Jurkat, Clone E6-1 (cell line): ENCODE measurements at places on chromosomes 2 and 18.

DNA sequence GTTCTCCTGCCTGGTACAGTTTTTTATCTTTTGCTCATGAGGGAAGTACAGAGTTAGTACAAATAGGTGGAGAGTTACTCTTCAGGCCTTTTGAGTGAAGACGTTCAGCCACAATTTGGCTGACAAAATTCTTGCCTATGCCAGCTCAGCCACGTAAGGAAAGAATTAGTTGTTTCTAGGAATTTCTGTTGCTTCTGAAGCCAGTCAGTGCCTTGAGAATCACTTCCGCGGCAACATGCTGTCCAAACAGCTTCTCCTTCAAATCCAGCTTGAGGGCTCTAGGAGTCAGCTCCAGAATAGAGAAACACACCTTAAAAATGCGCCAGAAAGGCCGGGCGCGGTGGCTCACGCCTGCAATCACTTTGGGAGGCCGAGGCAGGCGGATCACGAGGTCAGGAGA is 27.5 kb downstream of the M1AP start:
- DNase-seq, result no peak

DNA sequence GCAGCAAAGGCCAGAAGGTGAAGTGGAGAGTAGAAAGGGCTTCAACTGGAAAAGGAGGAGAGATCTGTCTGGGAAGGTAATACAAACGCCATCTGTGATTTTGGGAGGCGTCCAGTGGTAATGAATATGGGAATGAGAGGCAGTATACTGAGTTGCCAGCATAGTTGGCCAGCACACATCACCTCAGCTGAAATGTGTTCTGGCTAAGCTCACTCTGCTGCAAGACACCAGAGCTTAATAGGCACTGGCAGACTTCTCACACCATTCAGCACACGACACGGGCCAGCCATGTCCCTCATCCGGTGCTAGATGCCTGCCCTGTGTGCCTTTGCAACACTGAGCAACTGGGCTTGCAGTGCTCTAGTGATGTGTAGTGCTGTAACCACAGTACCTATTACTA is 277.1 kb downstream of the PIEZO2 start:
- DNase-seq, result no peak

DNA sequence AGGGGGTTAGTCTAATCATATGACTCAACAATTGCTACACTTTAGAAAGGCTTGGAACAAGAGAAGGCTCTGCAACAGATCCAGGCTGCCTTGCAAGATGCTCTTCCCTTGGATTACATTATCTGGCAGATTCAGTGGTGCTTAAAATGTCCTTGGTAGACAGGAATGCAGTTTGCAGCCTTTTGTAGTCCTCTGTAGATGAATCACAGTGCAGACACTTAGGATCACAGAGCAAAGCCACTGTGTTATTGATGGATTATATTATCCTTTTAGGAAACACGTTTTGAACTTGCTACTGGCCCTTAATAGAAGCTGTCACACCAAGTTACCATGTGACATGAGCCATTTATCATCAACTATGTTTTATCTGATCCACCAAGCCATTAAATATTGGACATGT is 152.2 kb downstream of the CBLN2 start:
- DNase-seq, result no peak

DNA sequence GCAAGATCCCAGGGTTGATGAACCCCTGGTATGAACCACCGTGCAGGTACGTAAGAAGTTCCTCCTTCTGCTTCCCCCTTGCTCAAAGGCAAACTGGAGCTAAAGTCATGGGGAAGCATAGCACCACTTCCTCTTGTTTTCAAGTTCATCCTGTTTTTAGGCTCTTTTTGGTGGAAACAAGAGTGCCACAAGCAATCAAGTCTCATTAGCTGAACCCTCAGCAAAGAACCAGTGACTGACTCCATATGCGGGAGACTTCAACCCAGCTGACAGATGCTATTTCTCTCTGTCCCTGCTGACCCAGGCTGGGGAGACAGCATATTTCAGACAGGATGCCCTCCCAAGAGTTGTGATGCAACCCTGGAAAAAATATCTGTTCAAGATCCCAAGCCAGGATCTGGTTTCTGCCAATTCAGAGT is 47.7 kb downstream of the BCL2 start:
- DNase-seq, result no peak

DNA sequence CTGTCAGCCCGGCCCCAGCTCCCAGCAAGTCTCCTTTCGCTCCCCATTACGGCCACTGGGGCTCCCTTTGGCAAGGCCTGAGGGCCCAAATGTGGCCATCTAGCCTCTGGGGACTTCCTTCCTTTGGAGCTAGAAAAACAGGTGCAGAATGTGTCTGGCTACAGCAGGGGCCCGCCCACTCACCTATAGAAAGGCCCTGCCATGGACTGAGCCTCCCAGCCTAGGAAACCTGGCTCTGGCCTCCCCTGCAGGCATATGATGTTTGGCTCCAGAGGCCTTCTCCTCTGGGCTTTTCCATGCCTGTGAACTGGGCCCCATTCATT is 55.3 kb upstream of the ALPP start:
- DNase-seq, result no peak

DNA sequence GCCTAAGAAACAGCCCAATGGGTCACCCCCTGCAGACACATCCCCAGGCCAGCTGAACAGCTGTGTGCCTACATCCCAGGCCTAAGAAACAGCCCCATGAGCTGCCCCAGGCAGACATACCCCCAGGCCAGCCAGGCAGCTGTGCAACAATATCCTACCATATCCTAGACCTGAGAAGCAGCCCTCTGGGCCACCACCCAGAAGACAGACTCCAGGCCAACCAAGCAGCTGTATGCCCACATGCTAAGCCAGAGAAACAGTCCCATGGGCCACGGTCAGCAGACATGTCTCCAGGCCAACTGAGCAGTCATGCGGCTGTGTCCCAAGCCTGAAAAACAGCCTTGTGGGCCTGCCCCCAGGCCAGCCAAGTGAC is 205.5 kb downstream of the ATAD2B start:
- no peak for DNase-seq

DNA sequence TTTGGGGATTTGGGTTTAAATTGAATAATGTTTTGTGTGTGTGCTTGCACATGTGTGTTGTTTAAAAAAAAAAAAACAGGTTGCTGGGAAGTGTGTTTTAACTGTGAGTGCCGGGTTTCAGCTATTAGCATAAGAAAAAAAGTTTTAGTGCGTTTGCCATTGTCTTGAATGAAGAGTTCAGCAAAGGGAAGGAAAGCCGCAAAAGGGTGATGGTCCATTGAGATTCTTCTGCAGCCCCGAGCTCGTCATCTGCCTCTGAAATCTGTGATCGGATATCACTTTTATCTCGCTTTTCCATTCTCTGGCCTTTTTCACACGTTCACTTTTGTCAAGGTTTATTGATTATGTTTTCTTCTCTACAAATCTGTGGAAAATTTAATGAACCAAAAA is 4.7 kb downstream of the GLI2 start:
- DNase-seq, result no peak

- DNase-seq, result no peak
Observed at GRCh38 chr2:20584399-20585358, 66.2 kb downstream of the HS1BP3 start.

- no peak for DNase-seq
Observed at GRCh38 chr18:58128381-58129374, 84.7 kb downstream of the NEDD4L start.

DNA sequence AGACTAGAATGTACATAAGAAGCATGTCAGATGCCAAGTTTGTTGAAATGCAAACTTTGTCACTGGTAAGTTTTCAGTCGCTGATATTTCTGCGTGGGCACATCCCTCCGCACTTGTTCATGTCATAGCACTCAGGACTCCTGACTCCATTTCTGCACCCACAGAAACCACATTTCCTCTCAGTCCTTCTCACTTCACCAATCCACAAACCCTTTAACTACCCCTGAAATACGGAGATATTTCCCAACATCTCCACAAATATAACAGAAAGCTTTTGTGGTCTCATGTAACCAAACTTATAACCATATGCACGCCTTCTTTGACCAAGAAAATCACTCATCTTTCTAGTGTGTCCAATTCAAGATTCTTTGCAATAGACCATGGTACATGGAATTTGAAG is 276.9 kb upstream of the ERBB4 start:
- DNase-seq, result peak; percentile 93

GRCh38 chr2:26720322-26721114 is 28.0 kb downstream of the KCNK3 start:
- no peak for DNase-seq

- DNase-seq, result no peak
Observed at GRCh38 chr2:2848621-2849333, 517.7 kb upstream of the MYT1L start.

DNA sequence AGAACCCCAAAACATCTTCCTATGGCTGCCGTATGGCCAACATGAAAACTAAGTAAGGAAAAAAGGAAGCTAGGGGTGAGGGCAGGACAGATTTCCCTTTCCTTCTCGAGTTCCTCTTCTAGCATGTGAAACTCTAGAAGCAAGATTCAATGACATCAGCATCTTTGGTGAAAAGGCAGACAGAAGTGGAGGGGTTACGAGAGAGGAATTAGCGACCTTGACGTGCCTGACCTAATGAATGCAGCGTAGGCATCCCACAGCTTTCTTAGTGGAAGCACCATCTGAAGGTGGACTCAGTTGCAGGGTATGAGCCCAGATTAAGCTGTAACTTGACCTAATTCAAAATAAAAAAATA is 47.9 kb upstream of the PELI1 start:
- DNase-seq, result no peak
